ENCODE measurements at places on chromosomes 5 and 9.

GRCh38 chr5:1174122-1174936, 27.1 kb upstream of the SLC6A19 start:
- H3K27me3 ChIP-seq, result no peaks in the 10 kb centered on the region
- H3K4me3 ChIP-seq, result no peak overlapping the region
- no peak overlapping the region for H3K27ac ChIP-seq
- no peaks in the 10 kb centered on the region for H3K36me3 ChIP-seq
- no peak for DNase-seq
- no peaks in the 10 kb centered on the region for H3K4me1 ChIP-seq

DNA sequence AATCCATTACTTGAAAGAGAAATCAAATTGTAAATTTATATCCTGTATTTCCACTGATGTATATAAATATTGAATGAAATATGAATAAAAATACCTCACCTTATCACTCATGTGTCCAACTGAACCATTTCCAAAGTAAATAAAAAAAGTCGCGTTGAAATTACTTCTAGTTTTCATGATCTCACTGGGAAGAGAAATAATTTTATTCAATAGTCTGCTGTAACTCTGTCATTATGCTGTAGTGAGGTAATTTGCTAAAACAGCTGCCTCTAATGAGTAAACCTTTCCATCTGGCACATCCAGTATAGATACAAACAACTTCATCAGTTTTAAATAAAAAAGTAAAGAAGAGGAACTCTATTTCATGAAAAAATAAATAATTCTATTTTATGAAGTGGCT, 611.5 kb downstream of the ZNF608 start:
- no peaks in the 10 kb centered on the region for H3K4me1 ChIP-seq
- DNase-seq, result no peak
- H3K27me3 ChIP-seq, result no peaks in the 10 kb centered on the region
- no peak overlapping the region for H3K27ac ChIP-seq
- no peak overlapping the region for H3K4me3 ChIP-seq

DNA sequence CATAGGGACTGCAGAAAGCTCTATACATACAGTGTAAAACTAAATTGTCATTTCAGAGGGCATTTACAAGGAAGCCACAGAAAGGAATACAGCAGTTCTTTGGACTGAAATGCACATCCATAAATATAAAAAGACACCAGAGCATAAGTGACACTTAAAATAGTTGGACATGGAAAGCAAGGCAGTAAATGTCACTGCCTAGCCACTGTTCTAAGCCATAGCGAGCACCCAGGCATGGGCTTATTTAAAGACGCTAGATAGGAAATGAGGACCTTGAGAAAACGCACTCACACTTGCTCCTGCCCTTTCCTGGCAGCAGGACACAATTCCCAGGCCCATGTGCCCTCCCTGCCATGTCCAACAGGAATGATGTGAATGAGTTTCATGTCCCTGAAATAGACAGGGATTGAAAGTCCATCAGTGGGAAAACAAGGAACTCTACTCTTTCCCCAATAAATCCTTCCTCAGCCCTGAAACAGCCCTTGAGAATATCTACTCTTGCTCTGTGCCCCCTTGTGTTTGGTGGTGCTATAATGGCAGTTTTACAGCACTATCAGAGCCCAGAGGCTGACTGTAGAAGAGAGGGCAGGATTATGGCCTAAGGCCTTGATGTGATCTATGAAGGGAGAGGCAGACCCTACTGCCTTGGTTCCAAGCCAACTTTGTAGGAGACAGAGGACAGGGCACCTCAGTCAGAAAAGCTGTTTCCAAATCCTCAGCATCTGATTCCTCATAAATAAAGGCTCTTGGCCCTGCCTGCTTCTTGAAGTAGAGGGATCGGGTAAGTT, 182.9 kb downstream of the SAXO1 start:
- no peak for DNase-seq
- H3K27me3 ChIP-seq, result no peaks in the 10 kb centered on the region
- no peak overlapping the region for H3K4me3 ChIP-seq

DNA sequence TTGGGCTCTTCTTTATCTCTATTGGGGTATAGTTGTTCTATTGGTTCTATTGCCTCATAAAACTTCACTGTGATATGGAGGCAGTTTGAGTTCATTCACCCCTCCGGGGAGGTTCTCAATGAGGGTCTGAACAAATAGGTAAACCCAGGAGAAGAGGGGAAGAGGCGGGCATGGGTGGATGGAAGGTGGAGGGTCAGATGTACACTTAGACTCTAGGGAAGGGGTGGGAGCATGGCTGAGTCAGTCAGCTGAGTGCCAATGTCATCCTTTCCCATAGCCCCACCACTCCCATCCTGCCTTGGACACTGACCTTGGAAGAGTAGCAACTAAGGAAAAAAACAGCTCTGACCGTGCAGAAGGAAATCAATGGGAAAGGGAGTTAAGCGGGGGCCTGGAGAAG, 9.9 kb upstream of the FABP6 start:
- DNase-seq, result no peak
- no peak overlapping the region for H3K4me3 ChIP-seq
- H3K27ac ChIP-seq, result no peak overlapping the region
- H3K36me3 ChIP-seq, result no peaks in the 10 kb centered on the region
- H3K27me3 ChIP-seq, result no peaks in the 10 kb centered on the region

GRCh38 chr5:152804179-152804578, 399.1 kb upstream of the NMUR2 start:
- no peaks in the 10 kb centered on the region for H3K36me3 ChIP-seq
- DNase-seq, result no peak
- H3K27ac ChIP-seq, result no peak overlapping the region
- H3K4me1 ChIP-seq, result no peaks in the 10 kb centered on the region
- no peaks in the 10 kb centered on the region for H3K27me3 ChIP-seq

All from thoracic aorta (tissue), 2 donors.